ENCODE measurements at places on chromosomes 1 and 21.

DNA sequence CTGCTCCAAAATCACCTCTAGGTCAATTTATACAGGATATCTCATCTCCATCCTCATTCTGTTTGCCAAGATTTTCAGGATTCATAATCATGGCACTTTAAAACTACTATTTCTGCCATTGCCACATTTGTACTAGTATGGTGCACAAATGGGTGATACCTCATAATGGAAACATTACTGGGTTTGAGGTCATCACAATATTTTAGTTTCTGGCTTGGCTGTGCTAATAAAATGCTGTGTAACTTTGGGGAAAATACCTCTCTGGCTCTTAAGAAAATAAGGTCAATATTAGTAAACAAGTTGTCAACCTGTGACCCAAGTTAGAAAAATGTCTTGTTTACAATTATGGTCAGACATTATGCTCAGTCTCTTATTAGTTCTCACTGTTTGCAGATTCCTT lies 4.7 kb upstream of the SLAMF7 start:
- no peak for DNase-seq

GRCh38 chr1:184504955-184505338 lies 118.1 kb downstream of the C1orf21 start:
- no peak for DNase-seq

DNA sequence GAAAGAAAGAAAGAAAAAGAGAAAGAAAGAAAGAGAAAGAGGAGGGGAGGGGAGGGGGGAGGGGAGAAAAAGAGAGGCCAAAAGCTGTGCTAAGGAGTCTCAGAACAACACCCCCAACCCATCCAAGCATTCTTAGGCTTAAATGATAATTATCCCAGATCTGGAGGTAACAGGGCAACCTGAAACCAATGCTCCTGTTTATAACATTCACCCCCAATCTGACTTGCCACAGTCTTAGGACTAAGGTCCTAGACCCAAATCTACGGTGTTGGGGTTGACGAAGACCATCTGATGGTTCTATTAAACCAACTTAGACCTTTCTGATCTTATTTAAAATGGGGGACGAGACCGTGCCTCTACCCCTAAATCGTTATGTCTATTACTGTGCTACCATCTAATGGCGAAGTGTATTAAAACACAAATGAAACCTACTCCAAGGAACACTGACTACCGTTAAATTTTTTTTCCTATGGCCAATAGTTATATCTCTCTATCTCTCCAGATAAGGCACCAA lies 119.3 kb upstream of the CDC42BPA start:
- DNase-seq, result no peak

DNA sequence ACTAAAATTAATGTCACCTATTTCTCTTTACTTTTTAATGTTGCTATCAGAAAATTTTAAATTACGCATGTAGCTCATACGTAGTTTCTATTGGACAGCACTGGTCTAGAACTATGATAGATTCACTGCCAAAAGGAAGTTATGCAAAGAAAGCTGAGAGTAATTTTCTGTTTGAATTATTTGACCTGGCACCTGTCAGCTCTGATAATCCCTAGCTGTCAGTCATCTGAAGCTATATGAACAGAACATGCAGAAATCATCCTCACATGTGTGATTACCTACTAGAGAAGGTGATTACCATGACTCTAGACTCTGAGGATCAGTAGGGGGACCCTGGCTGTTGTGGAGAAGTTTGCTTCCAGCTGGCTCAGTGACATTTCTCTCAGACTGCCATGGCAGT lies 40.8 kb downstream of the F5 start:
- DNase-seq, result no peak

- no peak for DNase-seq
Measured at GRCh38 chr21:40595806-40596205, 251.2 kb downstream of the DSCAM start.

DNA sequence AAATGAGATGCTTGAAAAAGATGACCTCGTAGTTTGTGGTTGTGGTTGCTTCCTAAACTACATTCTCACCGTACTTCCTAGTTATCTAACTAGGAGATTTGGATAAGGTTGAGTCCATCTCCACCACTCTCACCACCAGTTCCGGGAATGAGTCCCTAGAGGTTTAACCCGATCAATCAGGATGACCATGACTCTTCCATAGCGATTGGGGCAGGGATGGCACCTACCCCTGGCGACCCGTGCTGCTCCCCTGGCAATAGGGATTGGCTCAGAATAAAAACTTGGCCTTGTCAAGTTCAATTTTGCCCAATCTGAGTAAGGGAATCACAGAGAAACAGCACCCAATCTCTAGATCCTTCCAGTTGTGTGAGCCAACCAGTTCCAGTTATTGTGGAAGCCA lies 2.7 kb upstream of the MIS18A start:
- DNase-seq, result no peak

- no peak for DNase-seq
Measured at GRCh38 chr1:203888807-203889251, 27.4 kb downstream of the SNRPE start.

DNA sequence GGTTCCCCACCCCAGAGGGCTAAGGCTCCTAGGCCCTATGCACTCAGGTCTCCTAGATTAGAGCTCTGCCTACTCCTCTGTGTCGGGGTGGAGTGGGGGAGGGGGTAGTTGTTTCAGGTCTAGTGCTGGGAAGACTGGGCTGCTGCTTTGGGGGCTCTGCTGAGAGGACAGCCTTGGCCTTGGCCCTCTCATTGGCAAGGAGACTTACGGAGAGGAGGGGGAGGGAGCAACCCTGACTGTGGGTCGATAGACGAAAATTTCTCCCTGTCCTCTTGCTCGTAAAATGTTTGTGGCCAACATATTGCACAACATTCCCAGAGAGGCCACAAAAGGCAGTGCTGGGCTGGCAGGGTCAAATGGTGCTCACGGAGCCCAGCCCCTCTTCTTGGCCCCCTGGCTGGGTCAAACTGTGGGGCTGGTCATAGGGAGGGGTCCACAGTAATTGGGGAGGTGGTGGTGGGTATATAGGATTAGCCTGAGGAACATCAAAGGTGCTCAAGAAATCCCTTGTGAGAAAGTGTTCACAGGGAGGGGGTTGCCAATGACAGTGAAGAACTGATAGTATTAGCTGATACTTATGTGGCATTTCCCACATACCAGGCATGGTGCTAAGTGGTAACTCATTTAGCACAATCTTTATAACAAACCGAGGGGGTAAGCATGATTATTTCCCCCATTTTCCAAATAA lies 8.5 kb upstream of the DMBX1 start:
- DNase-seq, result no peak

GRCh38 chr1:39695016-39695415 lies 3.8 kb upstream of the HPCAL4 start:
- no peak for DNase-seq

- no peak for DNase-seq
Measured at GRCh38 chr1:201487742-201488141, 18.8 kb upstream of the PHLDA3 start.

DNA sequence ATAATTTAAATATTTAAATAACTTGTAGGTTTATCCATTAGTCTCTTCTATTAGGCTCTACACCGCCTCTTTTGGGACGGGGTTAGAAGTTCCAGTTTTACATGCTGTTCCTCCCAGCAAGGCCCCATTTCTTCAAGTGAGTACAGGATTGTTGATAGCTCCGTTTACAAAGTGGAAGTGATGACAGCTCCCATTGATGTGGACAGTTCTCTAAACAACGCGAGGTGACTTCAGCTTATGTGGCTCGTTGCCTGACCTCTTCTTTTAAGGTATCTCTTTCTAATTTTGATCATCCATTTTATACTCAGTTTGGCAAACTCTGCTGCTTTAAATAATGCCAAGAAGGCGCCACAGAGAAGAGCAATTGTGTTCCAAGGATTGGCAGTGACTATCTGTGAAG lies 49.7 kb downstream of the PACC1 start:
- no peak for DNase-seq

DNA sequence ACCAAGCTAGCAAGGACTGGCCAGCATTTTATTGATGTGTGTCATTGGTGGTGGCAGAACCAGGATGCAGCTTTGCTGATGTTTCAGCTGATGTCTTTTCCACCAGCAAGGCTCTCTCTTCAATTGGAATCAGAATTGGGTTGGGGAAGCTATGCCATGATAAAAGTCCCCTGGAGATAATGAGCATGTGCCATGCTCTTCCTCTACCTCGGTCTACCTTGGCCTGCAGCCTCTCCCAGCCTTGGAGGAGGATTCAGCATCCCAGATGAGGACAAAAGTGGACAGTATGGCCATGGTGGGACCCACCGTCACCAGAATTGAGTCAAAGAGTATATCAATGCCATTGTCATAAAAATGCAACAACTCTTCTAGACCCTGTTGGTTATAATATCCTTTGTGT lies 8.6 kb downstream of the AVPR1B start:
- no peak for DNase-seq

Measured in stimulated activated CD4-positive, alpha-beta T cell treated with anti-CD3 and anti-CD28 coated beads, TNF-alpha, amount 100 ng/mL, for 48 hours (primary cell).